ENCODE measurements at places on chromosomes 16 and 17.

GRCh38 chr16:22216191-22216831, 10.2 kb downstream of the EEF2K start:
- no peak for DNase-seq

DNA sequence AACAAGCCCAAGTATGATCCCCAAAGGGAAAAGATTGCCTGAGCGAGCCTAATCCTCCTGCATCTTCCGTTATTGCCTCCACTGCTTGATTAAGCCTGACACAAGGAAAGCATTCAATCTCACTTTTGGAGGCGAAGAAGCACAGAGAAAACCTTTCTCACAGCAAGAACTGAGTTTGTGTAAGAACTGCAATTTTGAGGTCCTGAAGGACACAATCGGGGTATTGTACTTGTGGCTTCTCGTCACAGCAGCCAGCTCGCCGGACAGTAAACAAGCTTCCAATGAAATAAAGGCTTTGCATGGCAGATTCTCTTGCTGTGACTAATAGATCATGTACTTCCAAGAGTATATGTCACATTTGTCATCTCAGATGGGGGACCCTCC, 18.7 kb upstream of the FOXF1 start:
- no peak for DNase-seq

DNA sequence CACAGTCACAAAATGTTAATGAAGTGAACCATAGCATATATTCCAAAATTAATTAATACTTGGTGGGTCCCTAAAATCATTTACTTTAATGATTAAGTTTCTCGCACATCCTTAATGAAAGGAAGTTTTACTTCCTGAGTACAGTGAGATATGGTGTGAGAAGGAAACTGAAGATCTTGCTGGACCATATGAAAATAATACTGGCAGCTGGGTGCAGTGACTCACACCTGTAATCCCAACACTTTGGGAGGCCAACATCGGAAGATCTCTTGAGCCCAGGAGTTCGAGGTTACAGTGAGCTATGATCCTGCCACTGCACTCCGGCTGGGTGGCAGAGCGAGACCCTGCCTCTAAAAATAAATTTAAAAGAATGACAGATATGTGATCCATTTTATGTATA, 62.5 kb downstream of the ABCA8 start:
- DNase-seq: no peak

- no peak for DNase-seq
Observed at GRCh38 chr17:8788998-8789397, 10.2 kb downstream of the MFSD6L start.

DNA sequence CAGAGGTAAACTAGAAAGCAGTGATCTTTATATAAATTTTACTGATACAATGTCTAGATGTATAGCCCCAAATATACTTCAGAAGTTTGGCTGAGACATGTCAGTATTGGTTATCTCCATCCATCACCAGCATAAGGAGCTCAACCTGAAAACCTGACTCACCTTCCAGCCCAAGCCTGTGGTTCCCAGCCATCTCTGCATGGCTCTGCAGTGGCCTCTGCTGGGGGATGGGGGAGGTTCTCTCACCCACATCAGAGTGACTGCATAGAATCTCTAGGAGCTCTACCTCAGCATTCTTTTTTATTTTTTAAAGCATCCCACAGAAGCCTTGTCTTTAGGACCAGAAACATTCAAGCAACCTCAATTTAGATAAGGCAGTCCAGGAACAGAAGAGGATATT, 27.3 kb downstream of the USP7 start:
- no peak for DNase-seq

- no peak for DNase-seq
Observed at GRCh38 chr17:74342224-74342623, 16.2 kb downstream of the KIF19 start.

GRCh38 chr17:80319999-80320344, 59.3 kb downstream of the RNF213 start:
- DNase-seq: no peak
